ENCODE measurements at places on chromosomes 3 and 15.

DNA sequence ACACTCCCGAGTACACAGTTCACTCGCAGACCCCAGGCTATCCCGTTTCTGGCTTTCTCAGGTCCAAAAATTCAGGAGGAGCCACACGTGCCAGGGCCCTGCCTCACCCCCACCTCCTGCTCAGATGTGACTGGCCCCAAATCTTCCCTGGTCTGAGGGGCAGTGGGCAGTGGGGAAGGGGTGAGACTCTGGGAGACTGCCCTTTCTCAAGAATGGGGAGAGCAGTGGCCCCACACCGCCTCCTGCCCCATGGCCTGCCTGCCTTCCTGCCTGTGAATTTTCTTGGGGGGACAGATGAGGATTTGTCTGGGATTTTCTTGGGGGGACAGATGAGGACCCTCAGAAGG lies 174.6 kb downstream of the MEGF11 start:
- DNase-seq = no peak

- no peak for DNase-seq
Measured at GRCh38 chr15:63896336-63897115, 62.8 kb upstream of the HERC1 start.

DNA sequence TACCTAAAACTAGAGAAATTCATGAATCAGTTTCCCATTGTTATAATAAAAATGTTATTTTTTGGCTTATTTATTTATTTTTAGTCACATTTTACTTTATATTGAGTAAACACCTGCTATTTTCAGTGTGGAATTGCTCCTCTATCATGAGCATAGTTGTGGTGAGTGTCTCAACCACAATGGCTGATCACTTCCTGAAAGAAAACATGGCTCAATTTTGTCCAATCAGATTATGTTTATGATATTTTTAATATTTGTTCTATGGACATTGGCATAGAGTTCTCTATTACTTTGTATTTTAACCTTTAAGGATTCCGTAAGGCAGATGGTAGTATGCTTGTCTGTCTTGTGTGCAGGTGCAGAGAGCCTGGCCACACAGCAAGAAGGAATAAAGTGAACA lies 16.2 kb upstream of the GRM7 start:
- no peak for DNase-seq

DNA sequence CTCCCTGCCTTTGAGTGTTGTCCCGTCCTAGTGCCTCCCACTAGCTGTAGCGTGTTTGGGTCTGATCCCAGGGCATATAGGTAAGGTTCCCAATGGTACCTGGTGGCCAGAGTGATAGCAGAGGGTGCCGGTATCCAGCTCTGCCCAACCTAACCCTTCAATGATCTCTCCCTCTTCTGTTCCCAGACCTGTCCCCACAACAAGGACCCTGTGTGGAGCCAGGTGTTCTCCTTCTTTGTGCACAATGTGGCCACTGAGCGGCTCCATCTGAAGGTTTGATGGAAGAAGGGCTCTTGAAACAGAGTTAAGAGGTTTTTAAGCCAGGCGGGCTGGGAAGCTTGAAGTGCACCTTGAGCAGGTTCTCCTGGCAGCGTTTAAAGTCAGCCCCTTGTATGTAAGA lies 35.5 kb downstream of the ESYT3 start:
- no peak for DNase-seq

- no peak for DNase-seq
Measured at GRCh38 chr3:81765400-81765799, 4.0 kb upstream of the GBE1 start.

DNA sequence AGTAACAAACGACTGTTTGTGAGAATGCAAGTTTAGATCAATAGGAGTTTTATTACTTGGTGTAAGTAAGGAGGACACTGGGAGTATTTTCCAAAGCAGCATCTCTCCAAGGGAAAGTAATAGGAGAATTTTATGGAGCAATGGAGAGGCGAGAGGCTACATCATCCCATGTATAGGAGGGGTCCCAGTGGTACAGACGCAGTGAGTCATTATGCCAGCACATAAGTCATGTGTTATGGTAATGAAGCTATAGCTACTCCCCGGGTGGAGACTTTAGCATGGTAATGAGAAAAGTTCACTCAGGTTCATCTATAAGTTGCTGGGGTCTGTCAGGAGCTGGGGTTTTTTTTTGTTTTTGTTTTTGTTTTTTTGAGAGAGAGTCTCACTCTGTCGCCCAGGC lies 29.5 kb upstream of the ZNF445 start:
- no peak for DNase-seq

GRCh38 chr15:77702211-77702957 lies 69.7 kb upstream of the LINGO1 start:
- no peak for DNase-seq

DNA sequence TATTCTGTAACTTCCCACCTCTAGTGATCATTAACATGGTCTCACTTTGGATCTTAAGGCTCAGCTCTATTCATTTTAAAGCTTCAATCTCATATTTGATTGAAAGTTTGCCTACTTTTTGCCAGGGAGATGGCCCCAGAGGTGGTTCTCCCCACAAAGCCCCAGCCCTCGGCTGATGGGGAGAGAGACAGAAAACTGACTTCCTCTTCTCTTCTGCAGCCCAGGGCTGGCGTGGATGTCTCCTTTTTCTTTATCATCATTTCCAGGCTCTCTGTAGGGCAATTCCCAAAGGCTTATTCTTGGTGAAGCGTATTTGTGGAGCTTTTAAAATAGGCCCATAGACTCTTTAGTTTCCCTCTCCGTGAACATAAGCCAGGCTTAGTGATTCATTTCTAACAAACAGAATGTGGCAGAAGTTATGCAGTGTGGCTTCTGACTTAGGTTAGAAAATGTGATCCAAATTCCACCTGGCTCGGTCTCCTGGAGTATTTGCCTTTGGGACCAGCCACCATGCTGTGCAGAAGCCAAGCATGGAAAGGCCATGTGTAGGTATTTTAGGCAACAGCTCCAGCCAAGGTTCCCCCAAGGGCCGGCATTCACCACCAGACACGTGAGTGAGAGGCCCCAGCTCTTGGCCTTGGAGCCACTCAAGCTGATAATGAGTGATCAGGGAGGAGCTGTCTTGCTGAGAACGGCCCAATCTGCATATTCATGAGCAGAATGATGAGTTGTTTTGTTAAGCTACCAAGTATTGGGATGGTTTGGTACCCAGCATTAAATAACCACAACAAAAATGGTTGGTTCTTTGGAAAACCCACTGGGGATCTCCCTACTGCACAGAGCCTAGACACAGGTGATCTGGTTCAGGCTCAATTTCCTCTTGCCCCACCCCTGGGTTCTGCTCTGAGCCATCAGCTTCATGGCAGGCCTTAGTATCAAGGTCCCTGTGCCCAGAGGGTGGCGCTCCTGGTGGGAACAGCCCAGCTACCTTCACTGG lies 353.2 kb upstream of the PROK2 start:
- no peak for DNase-seq

DNA sequence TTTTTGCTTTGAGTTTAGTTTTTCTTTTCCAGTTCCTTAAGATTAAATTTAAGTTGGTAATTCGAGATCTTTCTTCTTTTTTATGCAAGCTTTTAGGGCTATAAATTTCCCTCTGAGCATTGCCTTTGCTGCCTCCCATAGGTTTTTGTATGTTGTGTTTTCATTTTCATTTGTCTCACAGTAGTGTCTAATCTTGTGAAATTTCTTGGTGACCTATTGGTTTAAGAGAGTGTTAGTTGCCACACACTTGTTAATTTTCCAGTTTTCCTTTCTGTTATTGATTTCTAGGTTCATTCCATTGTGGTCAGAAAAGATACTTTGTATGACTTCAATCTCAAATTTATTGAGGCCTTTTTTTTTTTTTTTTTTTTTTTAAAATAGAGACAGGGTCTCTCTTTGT lies 18.3 kb upstream of the IL20RB start:
- no peak for DNase-seq

GRCh38 chr3:60887574-60887973 lies 363.7 kb downstream of the FHIT start:
- no peak for DNase-seq

GRCh38 chr3:186220365-186220764 lies 111.5 kb upstream of the ETV5 start:
- DNase-seq = no peak

DNA sequence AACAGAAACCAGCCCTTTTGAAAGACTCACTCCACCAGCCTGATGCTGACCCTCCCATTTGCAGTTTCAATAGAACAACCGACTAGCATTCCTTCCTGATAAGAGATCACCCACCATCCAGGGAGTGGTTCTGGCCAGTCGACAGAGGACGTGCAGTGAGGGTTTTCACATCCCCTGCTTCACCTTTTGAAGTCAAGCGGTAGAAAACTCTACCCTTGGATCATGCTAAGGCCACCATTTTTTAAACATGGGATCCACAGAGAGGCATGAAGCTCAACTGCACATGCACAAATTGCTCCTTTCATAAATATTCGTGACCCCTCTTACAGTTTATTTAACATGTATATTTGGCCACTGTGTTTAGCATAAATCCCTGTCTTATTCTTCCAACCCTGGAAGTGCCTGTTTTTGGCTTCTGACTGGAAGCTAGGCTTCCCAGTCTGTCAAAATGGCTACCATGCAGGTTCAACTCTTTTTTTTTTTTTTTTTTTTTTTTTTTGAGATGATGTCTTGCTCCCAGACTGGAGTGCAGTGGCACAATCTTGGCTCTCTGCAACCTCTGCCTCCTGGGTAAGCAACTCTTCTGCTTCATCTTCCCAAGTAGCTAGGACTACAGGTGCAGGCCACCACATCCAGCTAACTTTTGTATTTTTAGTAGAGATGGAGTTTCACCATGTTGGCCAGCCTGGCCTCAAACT lies 1.0 kb upstream of the THUMPD3 start:
- no peak for DNase-seq

GRCh38 chr15:65953622-65954021 lies 84.3 kb downstream of the RAB11A start:
- no peak for DNase-seq

- no peak for DNase-seq
Measured at GRCh38 chr15:28093752-28094535, 5.2 kb downstream of the OCA2 start.

DNA sequence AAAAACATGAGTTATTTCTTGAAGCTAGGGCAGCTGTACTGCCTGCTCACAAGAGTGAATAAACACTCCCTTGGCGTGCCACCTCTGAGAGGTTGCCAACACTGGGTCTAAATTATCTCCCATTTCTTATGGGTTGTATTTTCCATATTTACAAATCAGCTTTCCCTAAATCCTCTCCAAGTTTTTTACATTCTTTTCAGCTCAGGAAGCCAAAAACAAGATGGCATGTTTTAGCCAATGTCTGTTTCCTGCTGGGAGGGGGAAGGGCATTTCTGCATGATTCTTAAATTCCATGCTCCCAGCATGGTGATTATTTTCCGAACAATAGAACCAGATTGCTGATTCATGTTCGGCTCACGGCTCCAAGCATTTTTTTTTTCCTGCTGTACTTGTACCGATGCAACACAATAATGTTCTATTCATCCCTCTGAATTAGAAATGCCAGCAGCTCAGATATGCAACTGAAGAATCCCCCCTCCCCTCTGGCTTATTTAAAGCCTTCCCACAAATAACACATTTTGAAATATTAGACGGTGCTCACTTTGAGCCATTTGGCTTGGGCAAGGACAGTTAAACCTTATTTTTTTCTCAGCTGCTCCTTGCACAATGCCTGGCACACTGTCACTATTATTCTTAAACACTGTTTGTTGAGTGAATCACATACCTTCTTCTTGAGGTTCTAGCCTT lies 252.5 kb downstream of the THRB start:
- DNase-seq = no peak

- DNase-seq = no peak
Measured at GRCh38 chr3:45387636-45388348, 584 bp upstream of the LARS2 start.

DNA sequence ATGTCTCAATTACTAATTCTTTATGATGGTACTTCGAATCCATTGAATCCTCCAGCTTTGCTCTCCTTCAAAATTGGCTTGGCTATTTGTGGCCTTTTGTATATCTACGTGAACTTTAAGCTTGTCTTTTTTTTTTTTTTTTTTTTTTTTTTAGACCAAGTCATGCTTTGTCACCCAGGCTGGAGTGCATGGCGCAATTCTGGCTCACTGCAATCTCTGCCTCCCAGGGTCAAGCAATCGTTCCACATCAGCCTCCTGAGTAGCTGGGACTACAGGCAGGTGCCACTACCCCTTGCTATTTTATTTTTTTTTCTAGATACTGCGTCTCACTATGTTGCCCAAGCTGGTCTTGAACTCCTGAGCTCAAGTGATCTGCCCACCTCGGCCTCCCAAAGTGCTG lies 7.7 kb upstream of the DIPK2A start:
- no peak for DNase-seq

DNA sequence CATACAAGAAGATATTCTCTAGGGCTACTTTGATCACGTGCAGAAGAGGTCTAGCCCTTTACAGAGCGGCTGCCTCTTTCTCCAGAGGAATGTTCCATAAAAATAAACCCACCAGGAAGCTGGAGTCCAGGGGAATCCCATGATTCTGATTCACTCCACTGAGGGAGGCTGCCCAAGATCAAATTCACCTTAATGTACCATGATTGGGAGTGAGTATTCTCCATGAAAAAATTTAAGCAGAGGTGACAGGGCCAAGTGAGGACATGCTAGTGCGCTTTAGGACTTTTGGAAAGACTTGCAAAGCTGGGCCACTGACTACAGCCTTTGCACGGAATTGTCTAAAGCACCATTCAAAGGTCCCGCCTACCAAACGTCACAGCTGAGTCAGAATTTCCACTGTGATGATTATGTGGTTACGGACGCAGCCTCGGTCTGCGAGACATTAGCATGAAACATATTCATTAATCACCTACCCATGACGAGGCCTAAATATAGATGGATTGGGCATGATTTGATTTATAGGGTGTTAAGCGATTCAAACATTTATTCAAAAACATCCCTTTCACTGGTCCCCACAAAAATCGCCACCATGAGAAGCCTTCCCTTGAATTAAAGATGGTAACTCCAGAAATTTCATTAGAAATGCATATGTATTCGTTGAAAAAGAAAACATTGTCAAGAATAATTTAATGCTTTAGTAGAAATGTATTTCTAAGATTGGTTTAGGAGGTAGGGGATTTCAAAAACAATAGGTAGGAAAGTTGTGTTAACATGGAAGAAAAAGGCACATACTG lies 152.6 kb downstream of the GREM1 start:
- peak; percentile 19 for DNase-seq

GRCh38 chr15:79526376-79526775 lies 94.2 kb downstream of the MINAR1 start:
- DNase-seq = no peak

GRCh38 chr3:126194713-126195305 lies 14.4 kb upstream of the ALDH1L1 start:
- DNase-seq = no peak

- no peak for DNase-seq
Measured at GRCh38 chr15:45319472-45320214, 58.7 kb downstream of the GATM start.
